ENCODE measurements at places on chromosomes 6 and 20. TPM values are rescaled to one million over a fixed set of nuclear protein-coding genes. Genes with fewer than 3 reads are reported as not detected.

ADAM33 gene
- total RNA-seq = not detected

HRH3 gene
- not detected for total RNA-seq

SFTA2 gene
- not detected for total RNA-seq

PRKN gene
- total RNA-seq = 0.31 TPM

SYTL3 gene
- 48.5 TPM for total RNA-seq

TBC1D20 gene
- 35.9 TPM for total RNA-seq

POM121L2 gene
- total RNA-seq = not detected

TAGAP gene
- total RNA-seq = 65.5 TPM

FNDC11 gene
- total RNA-seq = 0.63 TPM

IP6K3 gene
- not detected for total RNA-seq

ABCF1 gene
- total RNA-seq = 67.6 TPM

SPATA25 gene
- 2.5 TPM for total RNA-seq

MYLIP gene
- total RNA-seq = 16.9 TPM

HSF2 gene
- total RNA-seq = 13.8 TPM

ACOT13 gene
- 14.4 TPM for total RNA-seq

SYCP2L gene
- not detected for total RNA-seq

SLC39A7 gene
- 39.6 TPM for total RNA-seq

NKX2-2 gene
- not detected for total RNA-seq

ADGRF4 gene
- not detected for total RNA-seq

MYL9 gene
- total RNA-seq = not detected

EDN3 gene
- total RNA-seq = not detected

ITPR3 gene
- total RNA-seq = 56.4 TPM

GPX5 gene
- not detected for total RNA-seq

ADA gene
- total RNA-seq = 109 TPM

AIF1 gene
- total RNA-seq = 45.4 TPM

TOX2 gene
- 0.93 TPM for total RNA-seq

DSTN gene
- total RNA-seq = 71.2 TPM

KIAA1586 gene
- total RNA-seq = 13.5 TPM

C2 gene
- total RNA-seq = 0.93 TPM

CCDC167 gene
- 40.8 TPM for total RNA-seq
